ENCODE measurements at places on chromosomes 7 and 10.

- no peak for DNase-seq
Measured at GRCh38 chr10:112208292-112208691, 24.7 kb upstream of the GPAM start.

- DNase-seq: no peak
Measured at GRCh38 chr7:142413280-142414000, 155.6 kb upstream of the PRSS58 start.

DNA sequence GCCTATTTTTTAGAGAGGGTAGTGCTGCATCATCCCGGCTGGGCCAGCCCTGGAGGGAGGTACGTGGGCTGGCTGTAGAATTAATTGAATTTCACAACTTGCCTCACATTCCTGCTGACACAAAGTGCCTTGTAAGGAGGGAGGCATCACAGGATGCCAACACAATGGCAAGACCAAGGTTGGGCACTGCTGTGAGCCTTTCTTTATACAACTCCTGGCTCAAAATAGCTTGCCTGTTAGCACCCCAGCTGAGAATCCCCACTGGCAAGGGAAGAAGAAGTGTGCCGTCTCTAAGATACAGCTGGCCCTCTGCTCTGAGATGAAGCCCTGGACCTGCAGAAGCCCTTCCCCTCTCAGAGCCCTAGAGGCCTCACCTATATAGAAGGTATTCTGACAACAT lies 873.9 kb downstream of the GRID1 start:
- DNase-seq: no peak

GRCh38 chr10:29621161-29621560 lies 13.6 kb downstream of the SVIL start:
- no peak for DNase-seq

DNA sequence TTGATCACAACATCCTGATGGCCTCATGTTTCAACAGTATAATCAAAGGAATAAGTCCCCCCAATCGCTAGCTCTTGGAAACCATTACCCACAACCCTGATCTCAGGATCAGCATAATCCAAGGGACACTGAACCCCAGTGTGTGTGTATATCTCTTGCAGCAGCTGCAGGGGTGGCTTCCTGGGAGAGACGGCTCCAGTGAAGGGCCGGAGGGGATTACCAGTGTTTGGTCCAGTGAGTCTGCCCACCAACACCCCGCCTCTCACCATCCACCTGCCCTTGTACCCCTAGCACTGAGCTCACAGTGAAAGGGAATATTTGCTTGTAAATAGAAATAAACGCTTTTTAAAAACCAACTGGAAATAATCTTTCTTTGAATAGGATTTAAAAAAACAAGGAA lies 63.1 kb downstream of the FAM53B start:
- DNase-seq: no peak

DNA sequence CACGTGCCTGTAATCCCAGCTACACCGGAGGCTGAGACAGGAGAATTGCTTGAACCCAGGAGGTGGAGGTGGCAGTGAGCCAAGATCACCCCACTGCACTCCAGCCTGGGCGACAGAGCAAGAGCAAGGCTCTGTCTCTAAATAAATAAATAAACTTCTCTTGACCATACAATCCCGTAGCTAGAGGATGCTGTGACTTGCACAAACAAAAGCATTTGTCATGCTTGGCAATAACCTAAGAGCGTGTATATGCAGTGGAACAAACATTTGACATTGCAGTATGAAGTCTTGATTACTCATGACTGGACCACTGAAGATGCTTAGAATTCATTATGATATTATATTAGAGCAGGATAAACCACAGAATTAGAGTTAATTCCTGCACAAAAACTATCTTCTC lies 1.4 kb upstream of the C7orf57 start:
- DNase-seq: no peak

DNA sequence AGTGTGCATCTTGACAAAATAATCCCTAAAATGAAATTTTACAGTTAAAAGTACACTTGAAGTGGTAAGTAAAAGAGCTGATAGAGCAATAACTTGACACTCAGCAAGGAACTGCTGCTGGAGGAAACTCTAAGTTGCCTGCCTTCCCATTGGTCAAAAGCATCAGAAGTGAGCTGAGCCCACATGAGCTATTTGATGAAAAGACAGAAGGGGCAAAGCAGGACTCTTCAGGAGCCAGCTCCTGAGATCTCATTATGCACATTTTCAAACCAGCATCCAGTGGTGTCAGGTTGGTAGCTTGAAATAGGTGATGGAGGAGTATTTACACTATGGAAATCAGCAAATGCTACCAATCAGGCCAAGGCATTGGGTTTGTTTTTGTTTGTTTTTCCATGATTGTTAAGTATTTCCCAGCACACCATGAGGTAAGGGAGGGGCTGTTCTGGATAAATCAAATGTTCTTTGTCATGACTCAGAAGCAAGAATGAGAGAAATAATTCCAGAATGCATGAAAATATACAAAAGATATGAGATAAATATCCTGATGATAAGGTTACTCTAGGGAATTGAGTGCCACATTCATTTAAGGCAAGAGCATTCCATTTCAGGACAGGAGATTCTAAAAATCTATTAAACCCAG lies 316.6 kb downstream of the SNX13 start:
- DNase-seq: no peak

DNA sequence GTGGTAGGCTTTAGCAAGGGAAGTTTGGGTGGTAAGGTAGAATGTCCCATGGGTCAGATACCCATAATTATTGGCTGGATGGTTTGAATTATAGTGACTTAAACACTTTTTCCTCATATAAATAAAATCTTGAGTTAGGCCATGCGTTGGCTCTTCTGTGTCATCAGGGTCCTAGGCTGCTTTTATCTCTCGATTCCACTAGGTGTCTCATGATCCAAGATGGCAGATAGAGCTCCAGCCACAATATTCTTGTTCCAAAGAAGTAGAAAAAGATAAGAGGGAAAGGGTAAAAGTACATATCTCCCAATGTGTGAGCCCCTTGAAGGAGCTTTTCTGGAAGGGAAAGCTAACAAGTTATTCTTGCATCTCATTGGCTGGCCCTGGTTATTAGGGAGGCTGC lies 144.7 kb downstream of the GRK5 start:
- no peak for DNase-seq

DNA sequence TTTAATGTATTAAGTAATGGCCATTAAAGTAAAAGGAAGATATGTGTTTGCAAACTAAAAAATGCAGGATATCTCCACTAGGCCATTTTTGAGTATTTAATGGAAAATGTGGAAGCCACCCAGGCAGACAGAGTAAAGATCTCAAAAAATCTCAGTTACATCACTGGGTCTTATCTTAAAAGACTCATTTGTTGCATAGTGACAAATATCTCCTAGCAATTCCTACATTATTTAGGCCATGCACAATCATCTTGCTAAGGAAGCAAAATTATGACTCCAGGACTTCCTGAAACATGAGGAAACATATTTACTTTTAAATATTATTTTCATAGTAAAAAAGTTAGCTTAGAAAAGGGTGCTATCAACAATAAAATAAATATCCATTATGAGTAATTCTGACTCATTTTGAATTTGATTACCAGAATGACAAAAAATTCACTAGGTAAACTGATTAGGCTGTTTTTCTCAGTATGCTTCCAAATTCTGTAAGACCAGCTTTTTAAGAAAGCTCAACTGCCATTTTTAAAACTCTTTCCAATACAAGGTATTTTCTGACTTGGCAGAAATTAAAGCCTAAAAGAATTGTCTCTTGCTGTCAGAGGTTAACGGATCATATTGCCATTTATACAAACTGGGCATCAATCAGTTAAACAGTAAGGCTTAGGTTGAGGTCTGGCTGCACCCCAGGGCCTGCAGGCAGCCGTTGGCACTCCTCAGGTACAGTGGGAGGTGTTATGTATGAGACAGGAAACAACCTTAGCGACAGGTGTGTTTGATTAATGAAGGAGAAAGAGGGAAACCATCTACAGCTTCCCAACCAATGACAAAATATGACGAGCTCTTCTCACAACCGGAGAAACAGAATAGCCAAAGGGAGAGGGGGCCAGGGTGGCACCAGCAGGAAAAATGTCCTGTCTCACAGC lies 31.8 kb downstream of the PCLO start:
- DNase-seq: no peak

DNA sequence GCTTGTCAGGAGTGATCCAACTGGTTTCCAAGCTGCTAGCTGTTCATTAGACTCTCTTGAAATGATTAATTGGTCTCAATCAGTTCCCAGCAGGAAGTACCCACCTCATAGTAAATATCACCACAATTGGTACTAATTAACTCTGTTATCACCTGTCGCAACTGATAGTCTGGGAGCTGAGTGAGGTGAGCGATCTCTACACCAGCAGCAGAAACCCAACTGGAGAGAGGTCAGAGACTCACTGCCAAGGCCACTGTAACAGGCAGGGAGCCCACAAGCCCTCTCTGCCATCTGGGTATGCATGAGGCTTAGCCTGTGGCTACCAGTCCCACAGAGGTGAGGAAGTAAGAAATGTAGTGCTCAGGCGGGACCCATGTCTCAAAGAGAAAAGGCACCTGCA lies 245.5 kb downstream of the DYNC1I1 start:
- DNase-seq: no peak

GRCh38 chr7:66631471-66631870 lies 2.8 kb downstream of the KCTD7 start:
- DNase-seq: no peak

DNA sequence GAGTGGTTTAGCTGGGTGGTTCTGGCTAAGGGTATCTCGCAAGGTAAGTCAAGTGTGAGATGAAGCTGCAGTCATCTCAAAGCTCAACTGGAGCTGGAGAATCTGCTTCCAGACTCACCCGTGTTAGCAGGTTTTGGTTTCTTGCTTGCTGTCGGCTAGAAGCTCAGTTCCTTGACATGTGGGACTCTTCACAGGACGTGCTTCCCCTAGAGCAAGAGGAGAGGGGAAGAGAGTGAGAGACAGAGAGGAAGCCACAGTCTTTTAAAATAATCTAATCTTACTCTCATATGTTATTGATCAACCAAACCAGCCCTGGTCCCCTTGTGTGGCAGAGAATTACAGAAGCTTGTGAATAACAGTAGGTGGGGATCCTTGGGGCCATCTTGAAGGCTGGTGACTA lies 199.5 kb downstream of the REEP3 start:
- DNase-seq: no peak

- DNase-seq: no peak
Measured at GRCh38 chr7:37215290-37215923, 233.3 kb downstream of the ELMO1 start.

DNA sequence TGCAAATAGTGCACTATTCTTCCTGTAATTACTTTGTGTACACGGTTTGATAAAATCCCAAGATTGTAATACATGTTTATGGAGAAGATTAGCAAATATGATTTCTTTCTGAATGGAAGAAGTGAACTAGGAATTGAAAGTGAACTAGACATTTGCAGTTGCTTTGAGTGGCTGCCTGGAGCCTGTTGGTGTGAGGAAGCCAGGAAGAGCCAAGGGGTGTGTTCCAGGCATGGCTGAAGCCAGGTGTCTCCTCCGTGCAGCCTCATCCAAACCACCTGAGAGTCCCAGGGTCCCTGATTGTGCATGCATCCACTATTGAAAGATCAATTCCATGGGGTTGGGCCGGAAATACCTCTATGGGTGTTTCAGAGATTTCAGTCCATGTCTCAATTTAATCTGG lies 253.1 kb upstream of the SHH start:
- no peak for DNase-seq

- DNase-seq: no peak
Measured at GRCh38 chr7:26375726-26376174, 84.1 kb downstream of the SNX10 start.

DNA sequence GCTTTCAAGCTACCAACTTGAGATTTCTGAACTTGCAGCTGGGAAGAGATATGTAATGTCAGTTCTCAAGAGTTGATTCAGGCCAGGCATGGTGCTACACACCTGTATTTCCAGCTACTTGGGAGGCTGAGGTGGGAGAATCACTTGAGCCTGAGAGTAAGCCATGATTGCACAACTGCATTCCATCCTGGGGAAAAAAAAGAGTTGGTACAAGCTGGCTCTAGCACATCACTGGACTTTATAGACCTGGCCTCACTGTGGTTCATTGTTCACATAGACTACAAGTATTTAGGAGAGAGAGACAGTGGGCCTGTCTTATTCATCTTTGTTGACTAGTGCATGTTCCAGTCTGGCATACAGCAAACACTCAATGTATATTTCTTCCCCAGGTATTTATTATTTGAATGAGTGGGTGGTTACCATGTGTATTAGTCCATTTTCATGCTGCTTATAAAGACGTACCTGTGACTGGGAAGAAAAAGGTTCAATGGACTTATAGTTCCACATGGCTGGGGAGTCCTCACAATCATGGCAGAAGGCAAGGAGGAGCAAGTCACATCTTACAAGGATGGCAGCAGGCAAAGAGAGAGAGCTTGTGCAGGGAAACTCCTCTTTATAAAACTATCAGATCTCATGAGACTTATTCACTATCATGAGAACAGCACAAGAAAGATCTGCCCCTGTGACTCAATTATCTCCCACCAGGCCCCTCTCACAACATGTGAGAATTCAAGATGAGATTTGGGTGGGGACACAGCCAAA lies 176.5 kb downstream of the PFKFB3 start:
- DNase-seq: no peak

- no peak for DNase-seq
Measured at GRCh38 chr7:117907049-117907640, 33.9 kb upstream of the CTTNBP2 start.

GRCh38 chr10:59175538-59176240 lies 754 bp upstream of the PHYHIPL start:
- no peak for DNase-seq

DNA sequence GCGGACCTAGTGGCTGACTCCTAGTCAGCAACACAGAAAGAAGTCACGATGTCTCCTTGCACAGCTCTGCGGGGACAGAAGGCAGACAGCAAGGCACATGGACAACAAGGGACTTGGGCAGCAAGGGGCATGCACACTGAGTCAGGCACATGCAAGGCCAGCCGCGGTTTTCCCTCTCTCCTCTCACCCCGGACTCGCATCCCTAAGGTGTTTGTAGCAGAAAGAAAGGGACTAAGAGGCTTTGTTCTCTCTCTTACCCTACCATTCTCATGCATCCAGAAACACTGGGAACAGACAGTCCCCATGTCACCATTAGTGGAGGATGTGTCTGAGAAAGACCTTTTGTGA lies 193.3 kb upstream of the PHF14 start:
- DNase-seq: no peak

DNA sequence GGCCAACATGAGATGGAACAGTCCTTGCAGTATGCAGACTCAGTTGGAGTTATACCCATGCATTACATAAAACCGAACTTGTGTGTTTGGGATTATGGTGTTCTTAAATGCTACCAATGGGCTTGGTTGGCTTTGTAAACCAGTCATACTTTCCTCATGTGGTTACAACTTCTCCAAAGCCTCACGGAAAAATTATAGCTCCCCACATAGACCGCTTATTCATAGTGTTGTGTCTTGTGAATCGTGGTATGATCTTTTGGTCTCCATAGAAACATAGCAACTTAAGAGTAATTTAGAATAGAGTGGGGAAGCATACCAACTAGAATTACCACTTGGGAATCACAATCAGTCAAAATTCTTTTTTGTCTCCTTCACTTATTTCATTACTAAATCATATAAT lies 112.3 kb upstream of the FZD1 start:
- DNase-seq: no peak

DNA sequence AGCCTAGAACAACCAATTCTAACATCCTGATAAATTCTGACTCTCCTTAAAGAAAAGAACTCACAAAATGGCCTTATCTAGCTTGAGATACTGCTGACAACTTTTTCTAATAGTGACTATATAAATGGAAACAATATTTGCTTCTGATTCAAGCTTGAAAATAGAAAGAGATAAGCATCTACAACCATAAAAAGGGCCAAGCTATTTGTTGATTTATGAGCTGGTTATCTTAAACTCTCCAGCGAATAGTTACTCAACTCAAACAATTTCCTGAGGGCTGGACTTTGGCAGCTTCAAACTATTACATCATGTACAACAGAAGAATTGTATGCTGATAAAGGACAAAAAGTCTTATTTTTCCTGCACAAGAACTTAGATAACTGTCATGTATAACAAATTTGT lies 4.6 kb downstream of the USP54 start:
- no peak for DNase-seq
